ENCODE measurements at places on chromosomes 1 and 21. TPM values are rescaled to one million over a fixed set of nuclear protein-coding genes. Genes with fewer than 3 reads are reported as not detected.
A peak's percentile ranks its signal among the peaks of the same experiment; 100 is the strongest.

DNA sequence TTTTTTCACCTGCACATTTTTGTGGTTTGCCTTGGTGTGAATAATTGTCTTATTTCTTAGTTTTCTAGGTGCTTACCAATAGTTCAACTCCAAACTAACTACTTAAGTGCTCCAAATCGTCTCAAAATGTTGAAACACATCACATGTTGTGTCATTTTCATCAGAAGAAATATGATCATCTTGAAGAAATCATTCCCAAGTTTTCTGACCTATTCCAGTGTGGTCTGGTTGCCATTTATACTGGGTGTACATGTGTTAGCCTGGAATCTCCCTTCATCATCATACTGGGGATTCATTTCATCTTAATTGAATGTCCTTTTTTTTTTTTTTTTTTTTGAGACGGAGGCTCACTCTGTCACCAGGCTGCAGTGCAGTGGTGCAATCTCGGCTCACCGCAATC, 67.0 kb downstream of the EIF2B3 start:
- DNase-seq: no peak

- DNase-seq: peak; percentile 40
These were observed 11.4 kb upstream of the SELE start for GRCh38 chr1:169745015-169745861.

- DNase-seq: peak; percentile 43
These were observed 770 bp downstream of the NTNG1 start for GRCh38 chr1:107141491-107142126.

GRCh38 chr1:157086299-157086698, 13.3 kb downstream of the ETV3L start:
- no peak for DNase-seq

Gene EDN2
- total RNA-seq: 0.38 TPM

Gene AMY1A
- not detected for total RNA-seq

Gene HPCAL4
- total RNA-seq: 0.89 TPM
